ENCODE measurements at places on chromosomes 12 and 14.

GRCh38 chr12:54010053-54010971 is 1.5 kb downstream of the HOXC8 start:
- DNase-seq: no peak

DNA sequence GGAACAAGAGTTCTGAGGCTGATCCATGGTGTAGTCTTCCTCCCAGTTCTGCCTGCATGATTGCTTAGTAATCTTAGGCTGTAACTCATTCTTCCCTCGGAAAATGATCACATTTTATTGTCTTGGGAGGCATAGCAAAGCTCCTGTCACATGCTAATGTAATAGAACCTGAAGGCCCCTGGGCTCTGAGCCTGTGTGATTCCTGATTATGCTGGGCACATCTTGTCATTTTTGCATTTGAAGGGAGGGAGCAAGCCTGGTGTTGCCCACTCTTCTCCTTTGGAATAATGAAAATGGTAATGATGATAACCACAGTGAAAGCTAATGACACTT is 215.4 kb downstream of the MSRB3 start:
- no peak for DNase-seq

DNA sequence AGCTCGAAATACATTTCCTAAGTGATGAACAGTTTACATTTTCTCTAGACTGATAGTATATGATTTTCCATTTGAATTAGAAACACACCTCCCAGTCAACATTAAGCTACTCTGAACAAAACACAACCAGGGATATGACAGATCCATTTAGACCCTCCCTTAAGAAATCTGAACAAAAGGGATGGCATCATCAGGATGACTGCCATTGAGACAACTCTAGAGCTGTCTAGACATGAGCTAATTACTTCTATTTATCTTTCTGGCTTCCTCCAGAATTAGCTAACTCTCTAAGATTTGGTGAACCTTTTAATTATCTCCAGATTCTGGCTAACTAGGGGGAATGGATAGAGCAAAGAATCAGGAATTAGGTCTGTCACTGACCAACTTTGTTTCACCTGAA is 92.9 kb upstream of the IGF1 start:
- DNase-seq: no peak

DNA sequence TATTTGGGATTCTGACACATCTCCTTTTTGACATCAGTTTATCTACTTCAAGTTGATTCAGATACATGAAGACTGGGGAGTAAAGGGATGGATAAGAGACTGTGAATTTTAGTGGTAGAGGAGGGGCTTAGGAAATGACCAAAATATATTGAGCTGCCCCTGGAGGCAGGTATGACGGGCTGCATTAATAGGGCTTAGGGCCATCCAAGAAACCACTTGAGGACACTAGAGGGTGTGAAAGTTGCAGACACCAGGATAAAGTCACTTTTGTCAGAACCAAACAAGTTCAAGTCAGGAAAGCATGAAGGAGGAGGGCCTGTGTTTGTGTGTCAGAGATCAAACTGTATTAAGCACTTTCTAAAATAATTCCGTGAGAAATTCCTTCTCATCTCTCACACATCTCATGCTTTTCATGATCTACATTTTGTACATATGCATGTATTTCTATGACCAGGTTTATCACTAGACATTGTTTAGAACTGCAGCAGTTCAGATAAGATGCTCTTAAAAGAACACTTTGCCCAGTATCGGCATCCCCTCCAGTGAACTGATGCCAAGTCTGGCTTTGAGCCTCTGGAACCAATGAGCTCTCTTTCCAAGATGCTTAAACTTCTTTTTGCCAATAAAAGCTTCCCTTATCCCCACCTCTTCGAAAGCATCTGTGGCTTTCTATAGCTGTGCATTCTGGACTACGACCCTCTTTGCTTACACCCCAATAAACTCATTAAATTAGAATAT is 136.9 kb downstream of the SLC38A1 start:
- DNase-seq: no peak

- no peak for DNase-seq
These were observed 9.0 kb upstream of the LRFN5 start for GRCh38 chr14:41597647-41598046.

GRCh38 chr14:31029016-31029970 is 3.1 kb upstream of the STRN3 start:
- no peak for DNase-seq
